Esophagus muscularis mucosa (tissue), 4 donors: ENCODE measurements at places on chromosomes 4 and X. TPM values are rescaled to one million over a fixed set of nuclear protein-coding genes. Genes with fewer than 3 reads are reported as not detected.

DNA sequence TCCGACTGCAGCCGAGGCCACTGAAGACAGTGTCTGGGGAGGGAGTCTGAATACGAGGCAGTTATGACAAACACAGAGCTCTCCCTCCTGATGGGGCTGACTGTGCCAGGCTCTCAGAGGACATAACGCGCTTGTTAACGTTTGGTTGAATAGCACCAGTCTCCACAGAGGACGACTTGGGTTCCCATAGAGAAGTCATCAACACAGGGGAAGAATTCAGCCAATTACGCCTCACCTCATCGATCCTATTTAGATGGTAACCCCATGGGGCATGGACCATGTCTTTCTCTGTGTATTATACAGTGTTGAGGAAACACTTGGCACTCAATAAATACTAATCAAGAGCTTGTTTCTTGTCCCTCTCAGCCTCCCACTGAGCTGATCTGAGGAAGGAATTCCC lies 642.6 kb upstream of the LCORL start:
- no peak for DNase-seq

- DNase-seq, result no peak
Observed at GRCh38 chr4:26085551-26085950, 171.5 kb downstream of the SMIM20 start.

GRCh38 chr4:70600977-70601376 lies 8.9 kb downstream of the AMBN start:
- no peak for DNase-seq

- DNase-seq, result no peak
Observed at GRCh38 chr4:98493296-98493695, 165.1 kb downstream of the TSPAN5 start.

Gene SPIN4
- total RNA-seq, result 2.2 TPM

GRCh38 chr4:185256446-185256845 lies 47.0 kb downstream of the SNX25 start:
- DNase-seq, result no peak

Gene DOK7
- 1.7 TPM for total RNA-seq

DNA sequence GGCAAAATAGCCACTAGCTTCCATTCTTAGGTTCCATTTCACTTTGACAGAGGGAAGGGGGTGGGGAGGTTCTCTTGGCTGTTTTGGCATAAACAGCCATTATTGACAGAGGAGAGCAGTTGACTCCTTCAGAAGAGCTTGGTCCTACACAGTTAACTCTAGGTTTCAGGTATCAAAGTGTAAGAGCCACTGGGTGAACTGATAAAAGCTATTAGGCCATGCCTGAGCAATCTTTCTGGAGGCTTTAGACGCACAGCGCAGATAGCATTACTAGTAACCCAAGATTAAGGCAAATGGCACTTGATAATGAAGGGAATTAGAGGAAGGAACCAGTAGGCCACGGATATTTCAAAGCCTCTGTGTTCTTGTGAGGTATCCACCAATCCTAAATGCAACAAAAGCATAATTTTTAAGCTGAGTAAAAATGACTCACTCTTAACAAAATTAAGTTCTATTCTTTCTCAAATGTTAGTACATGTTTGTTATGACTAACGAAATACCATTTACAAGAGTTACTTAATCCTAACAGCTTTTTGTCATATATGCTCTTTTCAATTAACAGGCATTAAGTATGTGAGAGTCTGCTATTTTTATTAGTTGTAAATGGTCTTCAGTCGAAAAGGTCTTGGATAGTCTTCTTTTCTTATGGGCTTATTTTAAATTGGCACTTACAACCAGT lies 53.6 kb downstream of the SLC7A11 start:
- no peak for DNase-seq

Gene DUSP9
- total RNA-seq, result not detected

DNA sequence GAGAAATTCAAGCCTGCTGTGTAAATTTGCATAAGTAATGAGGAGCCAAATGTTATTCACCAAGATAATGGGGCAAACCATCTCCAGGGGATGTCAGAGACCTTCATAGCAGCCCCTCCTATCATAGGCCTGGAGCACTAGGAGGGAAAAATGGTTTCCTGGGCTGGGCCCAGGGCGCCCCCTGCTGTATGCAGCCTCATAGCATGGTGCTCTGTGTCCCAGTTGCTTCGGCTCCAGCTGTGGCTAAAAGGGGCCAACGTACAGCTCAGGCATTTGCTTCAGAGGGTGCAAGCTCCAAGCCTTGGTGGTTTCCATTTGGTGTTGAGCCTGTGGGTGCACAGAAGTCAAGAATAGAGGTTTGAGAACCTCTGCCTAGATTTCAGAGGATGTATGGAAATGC lies 859.3 kb downstream of the RPA4 start:
- no peak for DNase-seq

DNA sequence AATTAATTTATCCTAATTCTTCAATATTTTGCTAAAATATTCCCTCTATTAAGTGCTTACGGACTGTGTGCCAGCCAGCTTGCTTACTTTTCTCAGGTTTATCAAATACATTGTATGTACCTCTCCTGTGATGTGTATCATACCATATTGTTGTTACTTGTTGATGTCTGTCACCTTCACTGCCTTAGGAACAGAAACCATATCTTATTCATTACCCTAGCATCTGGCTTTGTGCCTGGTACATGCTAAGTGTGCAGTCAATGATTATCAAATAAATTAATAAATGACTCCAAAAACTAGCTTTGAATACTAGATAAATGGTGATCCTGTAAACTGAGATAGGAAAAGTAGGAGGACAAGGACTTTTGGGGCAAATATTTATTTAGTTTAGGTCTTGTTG lies 6.9 kb downstream of the CLCN3 start:
- no peak for DNase-seq

GRCh38 chr4:140078366-140078765 lies 75.6 kb downstream of the MAML3 start:
- no peak for DNase-seq

Gene ETDA
- not detected for total RNA-seq

DNA sequence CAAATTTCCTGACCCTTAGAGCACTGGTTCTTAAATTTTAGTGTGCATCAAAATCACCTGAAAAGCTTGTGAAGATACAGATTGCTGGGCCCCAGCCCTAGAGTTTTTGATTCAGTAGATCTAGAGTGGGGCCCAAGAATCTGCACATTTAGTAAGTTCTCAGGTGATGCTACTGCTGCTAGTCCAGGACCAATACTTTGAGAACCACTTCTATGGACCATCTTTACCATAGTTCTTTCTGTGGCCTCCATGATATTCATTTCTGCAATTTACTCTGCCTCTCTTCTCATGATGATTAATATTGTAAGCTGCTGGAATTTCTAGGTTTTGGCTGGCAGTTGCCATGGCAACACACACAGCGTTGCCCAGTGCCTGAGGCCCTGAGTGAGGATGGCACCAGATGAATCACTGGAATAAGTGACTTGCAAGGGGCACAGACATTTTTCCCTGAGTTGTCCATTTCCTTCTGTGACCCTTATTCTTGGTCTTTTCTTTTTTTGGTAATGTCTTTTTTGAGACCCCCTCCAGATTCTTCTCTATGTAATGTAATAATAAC lies 83.6 kb downstream of the PPP1R2C start:
- no peak for DNase-seq

Gene TMEM271
- total RNA-seq, result not detected

DNA sequence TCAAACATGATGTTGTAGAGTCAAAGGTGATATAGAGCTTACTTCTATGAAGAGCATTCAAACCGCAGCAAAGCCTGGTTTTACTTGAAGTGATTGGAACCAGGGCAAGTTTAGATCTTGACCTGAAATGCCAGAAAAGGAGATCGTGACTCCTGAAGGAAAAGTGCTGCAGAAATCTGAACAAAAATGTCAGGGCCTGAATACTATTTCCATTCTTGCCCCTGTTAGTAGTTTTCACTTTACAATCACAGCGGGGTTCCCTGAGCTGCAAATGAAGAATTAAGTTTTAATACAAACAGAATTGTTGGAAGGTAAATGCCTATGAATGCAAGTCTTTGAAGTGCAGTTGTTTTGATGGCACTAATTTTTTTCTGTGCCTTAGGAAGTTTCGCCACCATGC lies 4.1 kb downstream of the SLIT2 start:
- no peak for DNase-seq

Gene CLDN22
- not detected for total RNA-seq

GRCh38 chr4:87219632-87220093 lies 755 bp downstream of the KLHL8 start:
- no peak for DNase-seq

Gene PPP2R3B
- total RNA-seq, result 8.3 TPM

Gene IQCM
- not detected for total RNA-seq

DNA sequence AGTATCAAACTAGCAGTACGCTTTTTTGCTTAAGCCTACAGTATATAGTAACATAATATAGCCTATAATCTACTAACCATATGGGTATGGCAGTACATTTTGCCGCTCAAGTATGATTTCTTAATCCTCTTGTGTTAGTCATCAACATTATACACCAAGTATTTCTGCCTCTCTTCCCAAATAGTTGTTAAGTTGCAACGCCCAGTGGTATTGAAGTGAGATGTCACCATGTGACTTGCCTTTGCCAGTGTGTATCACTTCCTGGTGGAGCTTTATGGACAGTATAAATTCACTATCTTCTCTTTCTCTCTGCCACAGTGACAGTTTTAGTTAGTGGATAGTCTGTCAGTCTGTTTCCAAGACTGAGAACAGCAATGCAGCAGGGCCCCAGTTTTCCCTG lies 535.5 kb downstream of the PDHA2 start:
- DNase-seq, result no peak
